ENCODE measurements at places on chromosomes 4 and X. TPM values are rescaled to one million over a fixed set of nuclear protein-coding genes. Genes with fewer than 3 reads are reported as not detected.

DNA sequence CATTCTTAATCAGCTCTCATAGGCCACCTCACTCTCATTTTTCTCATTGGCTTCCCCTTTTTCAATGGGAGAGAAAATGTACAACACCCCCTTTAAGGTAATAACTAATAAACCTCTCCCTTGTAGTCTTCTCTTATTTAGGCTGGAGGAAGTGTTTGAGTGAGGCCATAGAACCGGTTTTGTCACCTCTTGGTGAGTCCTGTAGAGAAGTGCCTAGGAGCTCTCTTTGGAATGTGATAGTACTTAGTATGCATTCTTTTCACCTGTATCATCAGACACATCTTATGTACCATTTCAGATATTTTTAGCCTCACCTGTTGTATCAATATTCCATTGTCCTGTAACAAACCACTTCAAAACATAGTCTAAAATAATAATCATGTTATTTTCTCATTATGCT, 3.5 kb upstream of the TAB3 start:
- no peak for DNase-seq

- DNase-seq, result no peak
Observed at GRCh38 chr4:183875251-183875825, 29.8 kb upstream of the STOX2 start.

DNA sequence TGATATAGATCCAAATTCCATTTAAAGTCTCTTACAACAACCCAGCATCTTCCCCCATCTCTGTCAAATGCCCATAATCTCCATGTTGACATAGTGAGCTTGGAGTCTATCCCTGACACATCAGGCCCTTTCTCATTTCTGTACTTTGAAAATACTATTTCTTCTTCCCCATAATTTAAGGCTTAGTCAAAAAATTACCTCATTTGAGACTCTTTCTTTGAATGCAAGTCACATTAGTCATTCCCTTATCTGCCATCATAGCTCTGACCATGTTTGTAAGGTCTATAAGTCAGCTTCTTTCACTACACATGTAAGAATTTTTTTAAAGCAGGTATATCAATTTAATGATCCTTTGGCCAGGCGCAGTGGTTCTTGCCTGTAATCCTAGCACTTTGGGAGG, 99.9 kb downstream of the DDX60 start:
- no peak for DNase-seq

DNA sequence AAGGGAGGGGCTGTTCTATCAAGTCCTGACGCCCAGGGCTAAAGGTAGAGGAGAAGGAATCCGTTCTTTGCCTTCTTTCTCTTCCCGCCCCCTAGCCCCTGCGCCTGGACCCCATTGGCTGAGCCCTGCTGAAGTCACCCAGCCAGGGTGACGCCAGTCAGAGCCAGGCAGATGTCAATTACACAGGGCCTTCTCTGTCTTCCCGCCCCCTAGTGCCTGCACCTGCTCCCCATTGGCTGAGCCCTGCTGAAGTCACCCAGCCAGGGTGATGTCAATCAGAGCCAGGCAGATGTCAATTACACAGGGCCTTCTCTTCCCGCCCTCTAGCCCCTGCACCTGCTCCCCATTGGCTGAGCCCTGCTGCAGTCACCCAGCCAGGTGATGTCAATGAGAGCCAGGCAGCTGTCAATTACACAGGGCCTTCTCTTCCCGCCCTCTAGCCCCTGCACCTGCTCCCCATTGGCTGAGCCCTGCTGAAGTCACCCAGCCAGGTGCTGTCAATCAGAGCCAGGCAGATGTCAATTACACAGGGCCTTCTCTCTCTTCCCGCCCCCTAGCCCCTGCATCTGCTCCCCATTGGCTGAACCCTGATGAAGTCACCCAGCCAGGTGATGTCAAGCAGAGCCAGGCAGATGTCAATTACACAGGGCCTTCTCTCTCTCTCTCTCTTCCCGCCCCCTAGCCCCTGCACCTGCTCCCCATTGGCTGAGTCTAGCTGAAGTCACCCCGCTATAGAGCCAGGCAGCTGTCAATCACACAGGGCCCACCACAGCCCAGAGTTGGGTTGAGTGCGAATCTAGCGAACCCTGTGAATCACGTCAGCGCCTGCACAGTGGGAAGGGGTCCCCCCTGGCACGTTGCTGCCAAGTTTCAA, 46.4 kb downstream of the ASMT start:
- no peak for DNase-seq

Gene GLRA2
- total RNA-seq, result not detected

DNA sequence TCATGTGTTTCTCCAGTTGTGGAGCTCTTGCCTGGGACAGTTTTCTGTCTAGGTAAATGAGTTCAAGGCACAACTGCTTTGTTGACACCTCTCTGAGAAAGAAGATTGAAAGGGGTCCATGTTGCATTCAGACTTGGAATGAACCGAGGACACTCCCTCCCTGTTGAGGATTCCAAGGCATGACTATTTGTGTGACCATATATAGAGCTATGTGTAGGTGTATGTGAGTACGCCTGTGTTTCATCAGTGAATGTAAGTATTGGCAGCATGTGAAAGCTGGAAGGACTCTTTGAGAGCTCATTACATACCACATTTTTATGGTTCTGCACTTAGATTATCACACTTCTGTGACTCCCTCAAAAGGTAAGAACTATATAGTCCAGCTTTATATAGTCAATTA, 3.4 kb downstream of the HEPH start:
- no peak for DNase-seq

Gene XAGE1A
- not detected for total RNA-seq
